Activated CD8-positive, alpha-beta memory T cell treated with anti-CD3 and anti-CD28 coated beads for 4 hours (primary cell): ENCODE measurements at places on chromosomes 13 and 19.

GRCh38 chr13:59641261-59641660 is 522.5 kb downstream of the DIAPH3 start:
- no peak for DNase-seq

DNA sequence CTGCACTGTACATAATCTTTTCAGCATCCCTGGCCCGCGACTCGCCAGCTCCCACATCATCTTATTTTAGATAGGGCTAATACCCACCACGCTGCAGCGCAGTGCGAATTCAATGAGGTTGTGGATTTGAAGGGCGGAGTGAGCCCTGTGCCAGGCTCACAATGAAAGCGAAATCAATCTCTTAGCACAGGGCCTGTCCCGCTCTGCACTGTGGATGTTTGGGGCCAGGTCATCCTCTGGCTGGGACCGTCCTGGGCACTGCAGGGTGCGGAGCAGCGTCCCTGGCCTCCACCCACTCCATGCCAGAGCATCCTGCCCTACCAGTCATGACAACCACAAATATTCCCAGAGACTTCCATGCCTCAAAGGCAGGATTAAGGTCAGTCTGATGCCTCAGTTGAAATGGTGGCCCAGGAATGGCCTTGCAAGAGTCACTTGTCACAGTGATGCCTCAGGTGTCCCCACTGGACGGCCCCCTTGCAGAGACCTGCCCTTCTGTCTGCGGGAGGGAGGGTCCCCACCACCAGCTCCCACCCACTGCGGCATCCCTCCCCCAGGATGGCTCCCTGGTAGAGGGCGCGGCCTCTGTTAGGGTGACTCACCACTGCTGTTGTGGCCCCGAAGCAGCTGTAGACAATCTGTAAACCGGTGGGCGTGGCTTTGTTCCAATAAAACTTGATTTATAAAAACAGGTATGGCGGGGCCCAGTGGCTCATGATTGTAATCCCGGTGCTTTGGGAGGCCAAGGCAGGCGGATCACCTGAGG is 5.6 kb downstream of the UHRF1 start:
- DNase-seq: peak; percentile 55

- DNase-seq: no peak
These were observed 8.6 kb downstream of the PTBP1 start for GRCh38 chr19:805600-806550.

DNA sequence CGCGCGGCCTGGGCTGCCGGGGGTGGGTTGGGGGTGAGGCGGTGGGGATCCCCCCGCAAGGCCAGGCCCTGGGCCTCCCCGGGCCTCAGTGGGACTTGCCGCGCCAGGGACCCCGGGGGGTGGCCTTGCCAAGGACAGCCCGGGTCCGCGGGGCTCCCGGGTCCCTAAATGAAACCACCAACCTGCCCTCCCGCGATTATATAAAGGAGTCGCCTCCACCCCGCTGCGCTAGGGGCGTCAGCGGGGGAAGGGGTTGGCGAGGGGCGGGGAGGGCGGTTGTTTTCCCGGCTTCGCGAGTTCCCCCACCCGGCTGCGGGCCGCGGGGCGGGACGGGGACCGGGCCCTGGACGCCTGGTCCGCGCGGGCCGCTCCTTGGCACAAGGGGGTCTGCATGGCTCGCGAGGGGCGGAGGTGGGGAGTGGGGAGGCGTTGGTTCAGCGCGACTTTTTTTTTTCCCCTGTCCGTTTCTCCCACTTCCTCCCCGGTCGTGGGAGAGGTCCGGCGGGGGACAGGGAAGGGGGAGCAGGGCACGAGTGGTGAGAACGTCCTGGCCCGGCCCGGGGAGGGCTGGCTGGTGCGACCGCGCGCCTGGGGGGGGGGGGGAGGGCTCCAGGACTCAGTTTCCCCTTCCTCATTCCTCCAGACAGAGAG is 822 bp upstream of the ZBTB7A start:
- DNase-seq: no peak

DNA sequence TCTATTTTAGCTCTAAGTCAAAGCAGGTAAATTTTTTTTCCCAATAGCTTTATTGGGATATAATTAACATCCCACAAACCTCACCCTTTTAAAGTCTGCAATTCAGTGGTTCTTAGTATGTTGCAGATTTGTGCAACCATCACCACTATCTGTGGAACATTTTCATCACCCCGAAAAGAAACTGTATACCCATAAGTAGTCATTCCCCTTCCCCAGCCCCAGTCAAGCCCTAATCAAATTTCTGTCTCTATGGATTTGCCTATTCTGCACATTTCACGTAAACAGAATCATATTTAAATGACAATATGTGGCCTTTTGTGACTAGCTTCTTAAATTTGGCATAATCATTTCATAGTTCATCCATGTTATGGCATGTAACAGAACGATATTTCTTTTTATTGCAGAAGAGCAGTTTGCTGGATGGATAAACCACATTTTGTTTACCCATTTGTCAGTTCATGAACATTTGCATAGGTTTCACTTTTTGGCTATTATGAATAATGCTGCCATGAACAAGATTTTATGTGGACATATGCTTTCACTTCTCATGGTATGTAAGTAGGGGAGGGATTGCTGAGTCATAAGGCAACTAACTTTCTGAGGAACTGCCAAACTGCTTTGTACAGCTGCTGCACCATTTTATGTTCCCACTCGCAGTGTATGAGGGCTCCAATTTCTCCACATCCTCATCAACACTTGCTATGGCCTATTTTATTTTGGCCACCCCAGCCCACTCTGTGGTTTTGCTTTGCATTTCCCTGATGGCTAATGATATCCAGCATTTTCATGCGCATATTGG is 10.9 kb downstream of the SLC46A3 start:
- DNase-seq: no peak

- DNase-seq: no peak
These were observed 945 bp downstream of the AMER2 start for GRCh38 chr13:25171170-25171516.

DNA sequence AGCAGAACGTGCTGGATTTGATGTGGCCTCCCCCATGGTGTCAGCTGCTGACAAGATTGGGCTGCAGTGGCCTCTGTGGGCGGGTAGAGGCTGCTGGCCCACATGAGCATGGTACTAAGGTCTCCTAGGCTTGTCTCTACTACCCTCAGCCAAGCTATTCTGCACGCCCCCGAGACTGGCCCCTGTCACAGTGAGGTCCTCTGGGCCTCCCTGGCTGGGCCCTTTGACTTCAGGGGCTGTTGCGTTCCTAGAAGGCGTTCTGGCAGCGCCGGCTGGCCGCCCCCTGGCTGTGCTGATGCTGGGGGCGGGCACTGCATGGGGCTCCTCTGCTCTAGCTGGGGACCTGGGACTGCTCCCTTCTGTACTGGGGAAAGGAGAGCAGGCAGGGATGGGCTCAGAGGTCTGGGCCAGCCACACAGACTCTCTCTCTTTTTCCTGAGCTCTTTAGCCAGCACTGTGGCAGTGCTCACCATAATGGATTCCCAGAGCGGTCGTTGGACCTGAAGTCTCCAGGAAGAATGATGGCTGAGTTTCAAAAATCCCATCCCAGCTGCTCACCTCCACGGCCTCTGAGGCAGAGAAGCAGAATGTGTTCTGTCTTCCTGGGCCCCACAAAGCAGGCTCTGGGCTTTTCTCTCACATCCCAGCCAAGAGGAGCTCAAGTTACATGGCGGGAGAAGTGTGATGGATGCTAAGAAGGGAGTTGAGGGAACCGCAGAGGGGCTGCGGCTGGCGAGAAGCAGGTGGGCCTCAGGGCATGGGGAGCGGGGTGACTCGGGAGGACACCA is 32.3 kb downstream of the TSSK6 start:
- DNase-seq: no peak

DNA sequence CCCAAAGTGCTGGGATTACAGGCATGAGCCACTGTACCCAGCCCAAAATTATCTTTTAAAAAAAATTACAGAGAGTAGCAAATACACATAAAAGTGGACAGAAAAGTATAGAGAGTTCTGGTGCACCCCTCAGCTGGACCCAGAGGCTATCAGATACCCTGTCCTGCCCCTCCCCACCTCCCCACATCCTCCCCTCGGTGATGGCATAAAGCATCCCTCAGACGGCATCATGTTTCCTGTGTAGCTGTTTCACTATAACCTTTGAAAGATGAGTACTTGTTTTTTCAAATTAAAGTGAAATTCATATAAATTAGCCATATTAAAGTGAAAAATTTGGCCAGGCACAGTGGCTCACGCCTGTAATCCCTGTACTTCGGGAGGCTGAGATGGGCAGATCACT is 20.1 kb downstream of the SLC27A1 start:
- no peak for DNase-seq
